Activated T-cell treated with anti-CD3 and anti-CD28 coated beads, Interleukin-2, amount 50 U/mL, for 72 hours (primary cell): ENCODE measurements at places on chromosomes 11 and 22. TPM values are rescaled to one million over a fixed set of nuclear protein-coding genes. Genes with fewer than 3 reads are reported as not detected.

Gene MAJIN
- 1.7 TPM for total RNA-seq

GRCh38 chr11:79419120-79419519 is 21.7 kb downstream of the TENM4 start:
- H3K36me3 ChIP-seq: no peaks in the 10 kb centered on the region
- H3K27me3 ChIP-seq: no peaks in the 10 kb centered on the region
- no peak for DNase-seq
- no peaks in the 10 kb centered on the region for H3K4me1 ChIP-seq
- H3K27ac ChIP-seq: no peak overlapping the region

GRCh38 chr11:2673871-2674471 is 25.8 kb downstream of the KCNQ1OT1 start:
- DNase-seq: no peak
- no peaks in the 10 kb centered on the region for H3K27me3 ChIP-seq
- no peak overlapping the region for H3K27ac ChIP-seq
- no peak overlapping the region for H3K4me3 ChIP-seq

DNA sequence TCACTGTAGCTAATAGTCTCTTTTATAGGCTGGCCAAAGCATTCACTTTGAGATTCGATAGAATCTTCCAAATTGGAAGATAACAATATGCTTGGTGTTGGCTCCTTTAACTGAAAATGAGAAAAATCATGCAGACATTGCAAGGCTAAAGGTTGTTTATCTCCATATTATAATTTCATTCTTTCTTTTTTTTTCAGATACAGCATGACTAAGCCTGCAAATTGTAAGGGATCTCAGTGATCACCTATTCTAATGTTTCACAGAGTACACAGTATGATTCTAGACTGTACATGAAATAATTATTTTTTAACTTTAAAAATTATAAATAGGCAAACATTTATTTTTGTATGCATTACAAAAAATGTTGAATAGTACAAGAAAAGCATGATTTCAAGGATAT is 451.7 kb upstream of the DDI1 start:
- DNase-seq: no peak
- H3K27me3 ChIP-seq: no peaks in the 10 kb centered on the region
- H3K4me3 ChIP-seq: no peak overlapping the region
- no peaks in the 10 kb centered on the region for H3K4me1 ChIP-seq
- H3K36me3 ChIP-seq: no peaks in the 10 kb centered on the region
- H3K27ac ChIP-seq: no peak overlapping the region

DNA sequence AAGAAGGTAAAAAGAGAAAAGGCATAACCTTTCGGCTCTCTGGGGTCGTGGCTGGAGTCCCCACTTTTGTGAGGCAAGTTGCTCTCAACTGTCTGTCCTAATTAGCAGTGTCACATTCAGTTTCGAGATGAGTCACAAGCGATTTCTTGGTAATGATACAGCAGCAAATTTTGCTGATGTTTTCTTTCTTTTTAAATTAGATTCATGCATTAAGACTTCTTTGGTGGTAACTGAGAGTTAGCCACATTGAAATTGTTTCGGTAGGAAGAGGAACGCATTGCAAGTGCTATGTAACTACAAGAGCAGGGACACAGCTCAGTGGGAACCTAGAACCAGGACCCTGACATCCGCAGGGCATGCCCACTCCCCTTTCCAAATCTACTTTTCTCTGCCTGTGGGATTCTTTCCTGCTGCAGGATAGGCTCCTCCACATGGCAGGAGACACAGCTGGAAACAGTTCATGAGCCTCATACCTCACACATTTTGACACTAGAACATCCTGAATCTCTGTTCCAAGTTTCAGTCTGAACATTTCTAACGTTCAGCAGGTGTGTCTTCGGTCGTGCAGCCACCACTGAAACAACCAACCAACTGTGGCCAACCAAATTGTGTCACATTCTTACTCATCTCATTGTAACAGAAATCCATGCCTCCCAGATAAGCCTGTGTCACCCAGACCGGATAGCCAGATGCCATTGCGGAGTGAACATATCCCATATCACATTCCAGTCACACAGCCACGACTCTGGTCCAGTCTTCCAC is 987.6 kb downstream of the NTM start:
- no peak for DNase-seq
- H3K36me3 ChIP-seq: no peaks in the 10 kb centered on the region
- H3K27ac ChIP-seq: no peak overlapping the region
- H3K27me3 ChIP-seq: no peaks in the 10 kb centered on the region
- no peaks in the 10 kb centered on the region for H3K4me1 ChIP-seq
- peak overlapping the region; percentile 36 for H3K4me3 ChIP-seq

DNA sequence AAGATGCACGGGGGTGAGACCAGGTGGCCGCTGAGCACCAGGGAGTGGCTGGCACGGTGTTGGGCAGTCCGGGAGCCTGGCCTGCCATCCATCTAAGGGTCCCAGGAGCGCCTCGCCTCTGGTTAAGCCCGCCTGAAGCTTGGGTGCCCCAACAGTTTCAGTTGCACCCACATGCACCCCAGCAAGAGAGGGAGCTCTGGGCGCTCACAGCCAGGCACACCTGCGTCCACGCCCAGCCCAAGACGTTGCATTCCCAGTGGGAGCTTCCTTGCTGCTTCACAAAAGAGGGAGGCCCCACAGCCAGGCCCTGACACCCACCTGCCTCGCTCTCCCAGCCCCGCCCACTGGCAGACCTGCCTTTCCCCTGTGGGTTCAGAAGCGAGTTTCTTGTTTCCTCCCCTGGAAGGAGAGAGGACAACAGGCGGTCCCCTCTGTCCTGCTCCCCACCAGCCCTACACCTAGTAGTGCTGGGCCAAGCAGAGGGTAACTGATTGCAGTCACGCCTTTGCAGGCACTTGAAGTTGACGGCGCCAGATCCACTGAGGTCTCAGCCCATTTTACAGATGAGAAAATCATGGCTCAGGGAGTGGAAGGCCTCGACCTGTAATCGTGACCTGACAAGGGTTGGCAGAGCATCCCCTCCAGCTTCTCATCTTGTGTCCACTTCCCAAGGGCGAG is 35.4 kb downstream of the OSBPL5 start:
- no peaks in the 10 kb centered on the region for H3K36me3 ChIP-seq
- DNase-seq: no peak
- H3K27me3 ChIP-seq: no peaks in the 10 kb centered on the region
- no peak overlapping the region for H3K27ac ChIP-seq

DNA sequence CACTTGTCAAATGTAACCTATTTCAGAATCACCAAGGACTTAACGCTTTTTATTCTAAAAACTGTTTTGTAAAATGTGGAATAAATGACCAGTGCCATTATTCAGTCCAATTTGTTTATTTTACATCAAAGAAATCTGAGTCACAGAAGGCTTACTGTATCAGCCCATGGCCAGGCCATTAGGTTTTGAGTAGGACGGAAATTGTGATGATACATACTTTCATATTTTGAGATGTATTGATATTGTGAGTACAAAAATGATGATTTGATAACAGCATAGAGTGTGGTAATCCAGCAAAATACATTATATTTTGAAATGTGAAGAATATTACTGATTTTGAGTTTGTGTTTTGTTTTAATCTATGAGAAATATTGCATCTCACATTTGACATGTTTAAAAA is 81.1 kb downstream of the PIWIL3 start:
- no peak overlapping the region for H3K4me3 ChIP-seq
- H3K36me3 ChIP-seq: no peaks in the 10 kb centered on the region
- no peak overlapping the region for H3K27ac ChIP-seq
- DNase-seq: no peak
- H3K27me3 ChIP-seq: peaks cover 3% of the 10 kb centered on the region
- no peaks in the 10 kb centered on the region for H3K4me1 ChIP-seq

Gene YIF1A
- total RNA-seq: 50.8 TPM

DNA sequence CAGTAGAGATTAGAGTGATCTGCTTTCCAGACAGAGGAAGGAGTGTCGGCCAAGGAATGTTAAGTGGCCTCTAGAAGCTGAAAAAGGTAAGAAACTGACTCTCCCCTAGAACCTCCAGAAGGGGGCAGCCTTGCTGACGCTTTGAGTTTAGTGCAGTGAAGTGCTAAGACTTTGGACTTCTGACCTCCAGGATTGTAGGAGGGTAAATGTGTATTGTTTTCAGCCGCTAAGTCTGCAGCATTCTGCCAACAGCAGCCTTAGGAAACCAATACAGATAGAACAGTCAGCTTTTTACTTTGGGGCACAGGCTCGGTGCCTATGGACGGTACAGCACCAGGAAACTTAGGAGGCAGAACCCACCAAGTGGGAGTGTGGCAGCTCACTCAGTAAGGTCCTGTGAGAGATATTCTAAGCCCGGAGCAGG is 3.6 kb upstream of the TBC1D22A start:
- H3K4me3 ChIP-seq: no peak overlapping the region
- H3K27ac ChIP-seq: no peak overlapping the region
- peaks cover 34% of the 10 kb centered on the region for H3K4me1 ChIP-seq
- H3K36me3 ChIP-seq: peaks cover 6% of the 10 kb centered on the region
